ENCODE measurements at places on chromosomes 6 and 20.

DNA sequence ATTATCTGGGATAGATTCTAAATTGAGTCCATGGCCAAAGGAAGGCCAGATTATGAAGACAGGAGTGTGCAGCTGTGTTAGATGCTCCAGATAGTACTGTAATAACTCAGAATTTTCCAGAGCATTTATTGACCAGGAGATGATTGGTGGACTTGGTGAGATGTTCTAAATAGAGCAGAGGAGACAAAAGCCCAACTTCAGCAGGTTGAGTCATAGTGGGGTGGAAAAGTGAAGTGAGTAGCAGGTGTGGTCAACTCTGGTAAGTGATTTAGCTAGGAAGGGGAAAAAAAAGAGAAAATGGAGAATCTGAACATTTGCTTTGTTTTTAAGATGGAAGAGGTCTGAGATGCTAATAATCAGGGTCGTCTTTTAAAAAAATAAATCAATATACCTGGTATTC is 227.4 kb downstream of the TMEM200A start:
- DNase-seq = no peak

DNA sequence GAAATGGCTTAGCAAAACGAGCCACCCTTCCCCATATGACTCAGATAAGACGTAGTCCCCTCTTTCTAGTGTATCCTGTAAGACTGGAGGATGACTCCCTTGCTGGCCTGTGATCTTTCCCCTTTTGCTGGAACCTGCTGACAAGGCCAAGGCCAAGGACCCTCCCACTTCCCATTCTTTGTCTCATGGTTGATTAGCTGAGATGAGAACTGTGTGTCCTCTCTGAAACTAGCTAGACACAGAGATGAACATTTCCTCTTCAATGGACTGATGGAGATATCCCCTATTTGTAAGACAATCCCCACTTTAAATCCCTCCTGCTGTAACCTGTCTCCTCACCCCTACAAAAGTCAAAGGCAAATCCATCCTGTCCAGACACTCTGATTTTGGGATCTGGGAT is 33.4 kb upstream of the SCRT2 start:
- no peak for DNase-seq

GRCh38 chr6:30615219-30615957 is 1.7 kb downstream of the PPP1R10 start:
- peak; percentile 23 for DNase-seq

- no peak for DNase-seq
Observed at GRCh38 chr20:40232273-40232672, 456.8 kb downstream of the MAFB start.

GRCh38 chr20:1118004-1118335 is 432 bp upstream of the PSMF1 start:
- no peak for DNase-seq

GRCh38 chr6:81304466-81304865 is 448.0 kb downstream of the TENT5A start:
- DNase-seq = no peak

- DNase-seq = no peak
Observed at GRCh38 chr20:35985806-35986205, 17.4 kb downstream of the CNBD2 start.

- peak; percentile 96 for DNase-seq
Observed at GRCh38 chr6:137866914-137867684, at the start of gene TNFAIP3. TNFAIP3 (plus strand) TSS chr6:137867259; CDS start chr6:137871228, 3,969 bp downstream.

- no peak for DNase-seq
Observed at GRCh38 chr6:158771399-158772152, 47.6 kb downstream of the EZR start.

DNA sequence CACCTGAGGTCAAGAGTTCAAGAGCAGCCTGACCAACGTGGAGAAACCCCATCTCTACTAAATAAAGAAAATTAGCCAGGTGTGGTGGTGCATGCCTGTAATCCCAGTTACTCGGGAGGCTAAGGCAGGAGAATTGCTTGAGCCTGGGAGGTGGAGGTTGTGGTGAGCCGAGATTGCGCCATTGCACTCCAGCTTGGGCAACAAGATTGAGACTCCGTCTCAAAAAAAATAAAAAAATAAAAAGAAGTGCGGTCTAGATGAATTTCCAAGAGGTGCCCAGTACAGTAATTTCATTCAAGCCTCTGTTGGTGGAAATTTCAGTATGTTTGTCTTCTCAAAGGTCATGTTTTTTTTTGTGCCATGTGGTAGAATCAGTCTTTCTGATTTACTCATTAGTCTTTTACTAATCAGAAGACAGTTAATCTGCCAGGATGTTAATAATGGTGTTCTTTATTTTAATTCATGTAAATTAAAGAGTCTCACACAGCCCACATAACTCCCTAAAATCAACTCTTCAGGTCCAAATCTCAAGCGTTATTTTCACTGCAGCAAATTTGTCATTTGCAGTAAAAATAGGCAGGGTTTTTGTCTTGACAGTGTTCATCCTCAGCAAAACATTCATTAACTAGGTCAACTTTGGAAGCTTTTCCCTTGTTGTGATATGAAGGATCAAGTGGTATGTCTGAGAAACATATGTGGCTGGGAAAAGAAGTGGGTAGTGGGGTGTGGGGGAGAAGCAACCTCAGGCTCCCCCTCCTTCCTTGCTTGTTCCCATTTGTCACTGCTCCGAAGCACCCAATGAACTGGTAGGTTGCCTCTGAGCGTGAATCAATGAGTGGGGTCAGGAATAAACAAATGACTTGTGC is 13.3 kb downstream of the TP53INP2 start:
- no peak for DNase-seq

DNA sequence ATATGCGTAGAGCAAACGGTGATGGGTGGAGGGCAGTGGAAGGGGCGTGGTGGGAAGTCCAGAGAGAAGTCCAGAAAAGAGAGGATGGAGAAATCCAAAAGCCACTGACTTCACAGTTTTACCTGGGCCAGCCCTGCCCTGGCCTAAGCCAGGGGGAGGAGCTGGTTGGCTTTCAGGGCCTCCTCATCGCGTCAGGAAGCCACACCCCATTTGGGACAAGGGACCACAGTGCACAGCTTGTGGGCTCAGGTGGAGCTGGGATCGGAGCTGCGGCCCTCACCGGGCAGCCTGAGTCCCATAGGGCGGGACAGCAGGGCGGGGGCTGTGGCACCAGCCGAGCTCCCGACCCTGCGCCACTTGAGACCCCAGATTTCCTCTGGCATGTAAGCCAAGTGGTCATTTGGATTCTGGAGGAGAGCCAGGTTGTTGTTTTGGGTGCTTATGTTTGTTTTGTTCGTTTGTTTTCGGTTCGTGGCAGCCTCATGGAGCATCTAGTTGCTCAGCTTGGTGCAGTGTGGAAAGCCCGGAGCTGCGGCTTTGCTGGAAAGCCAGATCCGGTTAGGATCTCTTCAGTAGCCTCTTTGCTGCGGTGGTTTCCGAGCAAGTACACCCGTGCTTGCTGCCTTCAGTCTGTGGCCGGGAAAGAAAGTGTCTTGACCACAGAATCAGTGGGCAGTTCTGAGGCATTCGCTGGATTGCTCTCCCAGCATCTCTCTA is 42.2 kb downstream of the RIOK1 start:
- no peak for DNase-seq

DNA sequence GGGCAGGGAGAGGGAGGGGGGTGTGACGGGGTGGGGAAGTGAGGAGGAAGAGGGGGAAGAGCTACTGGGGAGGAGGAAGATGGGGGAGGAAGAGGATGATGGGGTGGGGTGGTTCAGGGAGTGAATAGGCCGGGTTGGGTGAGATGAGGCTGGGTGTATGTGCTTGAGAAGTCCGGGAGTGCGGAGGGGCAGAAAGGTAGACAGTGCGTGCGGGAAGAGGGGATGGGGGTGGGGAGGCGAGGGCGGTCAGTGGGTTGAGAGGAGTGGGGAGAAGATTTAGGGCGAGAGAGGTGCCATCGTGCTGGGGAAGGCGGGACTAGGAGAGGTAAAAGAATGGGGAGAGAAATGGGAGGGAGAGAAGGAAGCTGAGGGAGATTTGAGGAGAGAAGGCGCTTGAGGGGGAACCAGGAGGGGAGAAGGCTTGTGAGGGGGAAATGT is 30.9 kb upstream of the NOTCH4 start:
- DNase-seq = no peak

GRCh38 chr6:108222504-108222903 is 38.3 kb downstream of the SNX3 start:
- DNase-seq = no peak

DNA sequence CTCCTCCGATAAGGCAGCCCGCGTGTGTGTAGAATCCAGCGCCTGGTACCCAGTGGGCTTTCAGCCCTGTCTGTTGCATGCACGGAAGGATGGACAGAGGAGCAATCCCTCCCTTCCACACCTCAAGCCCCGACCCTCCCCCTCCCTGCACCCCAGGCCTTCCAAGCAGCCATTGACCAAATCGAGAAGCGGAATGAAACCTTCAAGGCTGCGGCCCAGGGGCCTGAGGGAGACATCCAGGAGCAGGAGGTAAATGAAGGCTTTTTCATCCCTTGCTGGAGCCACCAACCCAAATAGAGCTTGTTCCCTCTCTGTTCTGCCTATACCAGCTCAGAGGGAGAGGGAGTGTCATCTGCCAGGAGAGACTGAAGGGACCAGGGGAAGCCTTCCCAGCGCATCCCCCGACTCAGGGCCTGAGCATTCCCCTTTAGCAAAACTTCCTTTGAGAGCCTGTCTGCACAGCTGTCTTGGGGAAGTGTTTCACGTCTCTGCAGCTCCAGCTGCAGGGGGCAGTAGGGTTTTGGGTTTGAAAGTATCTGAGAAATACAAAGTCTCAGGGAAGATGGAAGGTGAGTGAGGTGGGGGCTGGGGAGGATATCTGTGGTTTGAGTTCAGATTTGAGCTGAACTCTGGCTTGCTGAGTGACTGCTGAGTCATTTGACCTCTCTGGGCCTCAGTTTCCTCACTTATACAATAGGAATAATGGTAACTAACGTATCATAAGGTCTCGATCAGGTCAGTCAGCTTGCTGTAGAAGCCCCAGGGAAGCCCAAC is 16.1 kb downstream of the FGD2 start:
- peak; percentile 61 for DNase-seq

DNA sequence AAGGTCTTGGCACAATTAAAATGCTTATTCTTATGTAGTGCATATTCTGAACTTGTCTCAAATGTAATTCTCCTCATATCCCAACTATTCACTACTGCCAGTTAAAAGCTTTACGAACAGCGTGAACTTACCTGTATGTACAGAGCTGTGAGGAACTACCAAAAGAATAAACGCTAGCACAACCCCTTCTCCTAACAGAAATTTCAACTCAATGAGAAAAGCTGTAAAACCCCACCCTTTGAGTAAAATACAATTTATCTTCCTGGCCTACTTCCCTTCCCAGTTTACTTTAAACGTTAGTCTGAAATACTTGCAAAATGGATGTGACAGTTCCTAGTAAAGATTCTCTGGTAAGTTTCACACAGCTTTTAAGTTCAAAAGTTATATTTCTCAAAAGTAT is 165.5 kb upstream of the SHLD1 start:
- no peak for DNase-seq

- DNase-seq = no peak
Observed at GRCh38 chr20:26324177-26324576, 627.5 kb upstream of the ZNF337 start.

DNA sequence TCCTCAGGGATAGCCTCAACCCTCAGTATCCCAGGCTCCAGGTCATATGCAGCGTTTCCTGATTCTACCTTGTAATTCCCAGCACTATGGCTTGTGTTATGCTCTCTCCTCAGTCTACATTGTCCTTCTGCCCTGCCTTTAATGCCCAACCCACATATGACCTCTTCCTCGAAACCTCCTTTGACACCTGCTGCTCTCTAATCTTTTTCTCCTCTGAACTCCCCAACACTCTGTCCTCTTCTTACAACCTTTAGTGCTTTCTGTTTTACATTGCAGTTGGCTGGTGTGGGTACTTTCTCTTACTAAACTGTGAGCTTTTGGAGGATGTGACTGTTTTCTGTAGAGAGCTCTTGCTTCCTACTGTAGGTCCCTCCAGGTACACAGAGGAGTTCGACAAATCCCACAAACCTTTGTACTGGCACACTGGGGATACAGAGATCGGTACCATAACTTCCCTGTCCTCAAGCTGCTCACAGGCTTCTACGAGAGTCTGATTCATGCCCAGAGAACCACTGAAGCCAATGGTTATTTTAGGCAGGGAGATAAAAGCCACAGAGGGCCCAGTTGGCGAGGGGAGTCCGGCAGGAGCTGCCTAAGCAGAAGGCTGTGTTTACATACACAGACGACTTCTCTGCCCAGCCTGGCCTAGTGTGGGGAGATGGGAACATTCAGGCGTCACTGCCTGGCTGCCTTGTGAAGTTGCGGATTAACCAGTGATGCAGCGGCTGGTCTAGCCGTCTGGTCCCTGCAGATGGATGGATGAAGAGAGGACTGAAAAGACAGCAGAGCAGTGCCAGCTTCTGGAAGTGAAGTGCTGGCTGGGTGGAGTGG is 8.4 kb upstream of the EPB41L1 start:
- no peak for DNase-seq

GRCh38 chr20:43287637-43288036 is 97.9 kb upstream of the PTPRT start:
- DNase-seq = no peak

GRCh38 chr6:158410784-158411183 is 98.5 kb downstream of the TULP4 start:
- DNase-seq = no peak

GRCh38 chr20:45851501-45851900 is 5.7 kb downstream of the ACOT8 start:
- DNase-seq = no peak

DNA sequence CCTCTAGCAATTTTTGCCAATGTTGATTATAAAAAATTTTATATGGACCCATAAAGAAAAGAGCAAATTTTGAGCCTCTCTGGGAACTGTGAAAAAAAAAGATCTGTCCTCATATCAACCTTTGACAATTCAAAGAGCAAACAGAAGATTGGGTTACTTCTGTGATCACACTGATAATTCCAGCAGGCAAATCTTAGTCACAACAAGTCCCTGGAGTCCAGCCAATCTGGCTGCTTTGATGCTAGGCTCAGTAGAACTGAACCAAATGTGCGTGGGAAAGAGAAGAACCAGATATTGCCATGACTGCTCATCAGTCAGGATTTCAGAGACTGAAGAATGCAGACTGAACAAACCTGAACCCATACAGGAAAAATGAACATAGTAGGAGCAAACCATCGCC is 438.4 kb upstream of the FLRT3 start:
- no peak for DNase-seq

GRCh38 chr6:142872376-142872775 is 72.6 kb downstream of the HIVEP2 start:
- no peak for DNase-seq

All from stimulated activated CD4-positive, alpha-beta T cell treated with anti-CD3 and anti-CD28 coated beads, Interleukin-4, amount 100 ng/mL, for 1 hour (primary cell).